ENCODE measurements at places on chromosomes 11 and 22.

GRCh38 chr11:120985718-120986569 lies 38.0 kb upstream of the TBCEL start:
- DNase-seq: peak; percentile 1

DNA sequence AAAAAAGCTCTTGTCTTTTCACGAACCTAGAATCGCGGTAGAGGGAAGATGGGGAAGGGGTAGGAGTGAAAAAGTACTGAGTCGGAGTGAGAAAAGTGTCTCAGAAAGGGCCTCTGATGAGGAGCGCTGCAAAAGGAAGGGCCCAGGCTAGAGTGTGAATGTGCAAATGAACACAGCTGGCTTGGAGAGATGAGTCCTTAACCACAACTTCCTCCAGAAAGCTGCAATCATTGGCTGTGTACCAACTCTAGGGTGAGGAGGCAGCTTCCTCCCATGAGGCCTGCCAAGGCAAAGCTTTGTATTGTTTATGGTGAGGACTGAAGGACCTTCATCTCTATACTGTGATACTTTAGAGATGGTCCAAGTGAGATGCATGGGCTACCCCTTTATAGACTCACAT lies 566.9 kb upstream of the ANO5 start:
- DNase-seq: no peak

GRCh38 chr11:64742087-64742888 lies 1.7 kb downstream of the RASGRP2 start:
- DNase-seq: no peak

DNA sequence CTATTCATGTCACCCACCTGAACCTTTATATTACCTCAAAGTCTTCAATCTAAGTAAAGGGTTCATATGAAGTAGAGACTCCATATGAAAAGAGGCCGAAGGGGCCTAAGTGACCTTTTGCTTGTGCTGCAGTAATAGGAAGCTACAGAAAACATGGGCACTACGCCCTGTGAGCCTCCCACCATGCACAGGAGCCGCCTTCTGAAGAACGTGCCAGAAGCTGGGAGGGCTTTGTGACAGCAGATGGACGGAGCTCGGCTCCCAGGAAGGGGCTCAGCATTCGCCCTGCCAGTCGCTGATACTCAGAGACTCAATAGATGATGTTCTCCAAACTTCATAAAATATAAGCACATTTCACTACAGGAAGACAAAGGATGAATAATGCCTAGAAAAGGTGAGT lies 21.2 kb downstream of the DEAF1 start:
- DNase-seq: no peak

DNA sequence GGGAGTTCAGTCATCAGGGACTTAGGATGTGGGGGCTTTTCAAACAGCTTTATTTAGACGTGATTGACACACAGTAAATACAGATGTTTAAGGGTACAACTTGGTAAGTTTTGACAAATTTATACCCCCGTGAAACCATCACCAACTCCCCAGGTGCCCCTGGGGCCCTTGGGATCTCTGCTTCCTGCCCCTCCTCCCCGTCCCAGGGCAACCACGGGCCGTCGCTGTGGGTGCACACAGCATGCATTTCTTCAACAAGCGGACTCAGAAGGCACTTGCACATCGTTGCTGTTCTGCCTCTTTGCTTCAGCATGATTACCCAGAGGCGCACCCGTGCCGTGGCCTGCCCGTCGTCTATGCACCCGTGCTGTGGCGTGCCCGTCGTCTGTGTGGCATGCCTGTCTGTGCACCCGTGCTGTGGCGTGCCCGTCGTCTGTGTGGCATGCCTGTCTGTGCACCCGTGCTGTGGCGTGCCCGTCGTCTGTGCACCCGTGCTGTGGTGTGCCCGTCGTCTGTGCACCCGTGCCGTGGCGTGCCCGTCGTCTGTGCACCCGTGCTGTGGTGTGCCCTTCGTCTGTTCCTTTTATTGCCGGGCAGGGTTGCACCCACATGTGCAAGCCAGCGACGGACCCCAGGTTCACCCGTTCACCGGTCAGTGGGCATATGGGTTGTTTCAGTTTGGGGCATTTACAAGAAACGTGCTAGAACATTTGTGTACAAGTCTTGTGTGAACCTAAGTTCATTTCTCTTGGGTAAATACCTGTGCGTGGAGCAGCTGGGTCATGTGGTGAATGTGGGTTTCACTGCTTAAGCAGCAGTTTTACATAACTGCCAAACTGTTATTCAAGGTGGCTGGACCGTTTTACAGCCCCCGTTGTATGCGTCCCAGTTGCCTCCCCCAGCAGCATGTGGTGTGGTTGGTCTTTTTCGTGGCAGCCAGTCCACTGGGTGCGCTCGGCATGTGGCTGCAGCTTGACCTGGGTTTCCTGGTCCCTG lies 8.3 kb downstream of the CD81 start:
- no peak for DNase-seq

- no peak for DNase-seq
Measured at GRCh38 chr11:84790849-84791427, 836.2 kb downstream of the DLG2 start.

DNA sequence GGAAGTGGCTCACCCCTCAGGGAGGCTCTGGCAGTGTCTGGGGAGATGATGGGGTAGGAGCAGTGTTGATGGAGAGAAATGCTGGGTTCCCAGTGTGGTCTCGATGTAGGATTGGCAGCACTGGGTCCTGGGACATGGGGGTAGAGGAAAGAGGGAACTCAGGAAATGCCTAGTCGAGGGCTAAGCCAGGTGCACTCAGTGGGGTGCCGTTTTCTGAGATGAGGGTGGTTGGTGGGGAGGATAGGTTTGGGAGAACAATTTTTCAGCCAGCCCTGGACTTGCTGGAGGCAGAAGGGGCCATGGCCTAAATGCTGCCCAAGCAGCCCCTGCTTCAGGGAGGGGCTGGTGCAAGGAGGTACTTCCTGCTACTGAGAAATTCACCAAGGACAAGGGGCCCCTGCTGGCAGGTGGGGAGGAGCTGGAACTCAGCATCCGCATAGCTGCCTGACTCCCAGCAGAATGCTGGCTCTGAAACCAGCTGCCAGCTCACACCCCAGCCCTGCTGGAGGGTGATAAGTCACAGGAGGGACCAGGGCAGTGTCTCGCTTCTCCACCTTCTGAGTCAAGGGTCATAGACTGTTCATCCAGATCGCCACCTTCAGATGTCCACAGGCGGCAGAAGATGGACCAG lies 6.0 kb downstream of the CCDC157 start:
- DNase-seq: no peak

DNA sequence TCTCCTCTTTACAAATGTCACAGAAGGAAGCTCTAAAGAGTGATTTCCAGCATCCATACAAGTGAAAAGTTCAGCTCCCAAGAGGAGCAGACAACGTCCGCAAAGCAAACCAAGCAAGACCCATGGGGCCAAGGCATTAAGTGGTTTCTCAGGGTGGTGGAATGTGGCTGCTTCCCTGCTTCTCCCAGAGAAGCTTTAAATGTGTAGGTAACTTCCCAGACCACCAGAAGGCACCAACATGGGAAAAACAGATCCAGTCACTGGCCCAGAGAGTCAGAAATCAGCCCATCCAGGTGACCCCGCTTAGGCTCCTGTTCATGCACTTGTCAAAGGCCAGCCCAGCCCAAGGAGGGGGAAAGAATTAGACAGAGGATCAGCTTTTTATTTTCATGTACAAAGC lies 13.3 kb upstream of the PHF21A start:
- DNase-seq: no peak

GRCh38 chr11:134046681-134047449 lies 22.0 kb upstream of the JAM3 start:
- DNase-seq: no peak

DNA sequence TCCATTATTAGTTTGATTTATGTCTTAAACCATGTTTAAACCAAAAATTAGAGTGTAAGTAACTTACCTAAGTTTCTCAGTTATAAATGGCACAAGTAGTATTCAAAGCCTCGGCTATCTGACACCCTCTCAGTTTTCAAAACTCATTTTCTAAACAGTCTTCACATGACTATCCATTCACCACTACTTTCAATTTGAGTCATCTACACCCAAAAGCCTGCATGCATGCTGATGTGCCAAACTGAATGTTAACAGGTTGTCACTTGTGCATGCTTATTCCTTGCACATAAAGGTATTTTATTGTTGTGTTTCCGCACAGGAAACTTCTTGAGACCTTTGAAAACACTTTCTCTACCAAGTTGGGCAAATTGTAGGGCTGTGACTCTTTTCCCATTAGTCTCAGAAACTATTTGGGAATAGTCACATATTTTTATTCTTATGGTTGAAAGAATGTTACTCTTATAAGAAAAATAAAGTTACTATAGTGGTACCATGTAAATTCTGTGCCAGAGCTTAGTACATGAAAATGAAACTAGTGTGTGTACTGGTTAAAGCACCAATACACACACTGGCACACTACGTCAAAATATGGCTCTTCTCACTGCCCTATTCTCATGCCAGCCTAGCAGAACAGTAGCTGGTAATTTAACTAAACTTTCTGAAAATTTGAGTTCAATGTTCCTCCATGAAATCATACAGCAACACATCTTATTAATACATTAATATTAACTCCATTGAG lies 2.2 kb upstream of the OR51E2 start:
- DNase-seq: no peak

GRCh38 chr22:50143096-50143495 lies 27.4 kb upstream of the PANX2 start:
- no peak for DNase-seq
